ENCODE measurements at places on chromosomes 5 and 9.
A peak's percentile ranks its signal among the peaks of the same experiment; 100 is the strongest.

GRCh38 chr5:178086266-178086665, 27.1 kb upstream of the N4BP3 start:
- DNase-seq = no peak

DNA sequence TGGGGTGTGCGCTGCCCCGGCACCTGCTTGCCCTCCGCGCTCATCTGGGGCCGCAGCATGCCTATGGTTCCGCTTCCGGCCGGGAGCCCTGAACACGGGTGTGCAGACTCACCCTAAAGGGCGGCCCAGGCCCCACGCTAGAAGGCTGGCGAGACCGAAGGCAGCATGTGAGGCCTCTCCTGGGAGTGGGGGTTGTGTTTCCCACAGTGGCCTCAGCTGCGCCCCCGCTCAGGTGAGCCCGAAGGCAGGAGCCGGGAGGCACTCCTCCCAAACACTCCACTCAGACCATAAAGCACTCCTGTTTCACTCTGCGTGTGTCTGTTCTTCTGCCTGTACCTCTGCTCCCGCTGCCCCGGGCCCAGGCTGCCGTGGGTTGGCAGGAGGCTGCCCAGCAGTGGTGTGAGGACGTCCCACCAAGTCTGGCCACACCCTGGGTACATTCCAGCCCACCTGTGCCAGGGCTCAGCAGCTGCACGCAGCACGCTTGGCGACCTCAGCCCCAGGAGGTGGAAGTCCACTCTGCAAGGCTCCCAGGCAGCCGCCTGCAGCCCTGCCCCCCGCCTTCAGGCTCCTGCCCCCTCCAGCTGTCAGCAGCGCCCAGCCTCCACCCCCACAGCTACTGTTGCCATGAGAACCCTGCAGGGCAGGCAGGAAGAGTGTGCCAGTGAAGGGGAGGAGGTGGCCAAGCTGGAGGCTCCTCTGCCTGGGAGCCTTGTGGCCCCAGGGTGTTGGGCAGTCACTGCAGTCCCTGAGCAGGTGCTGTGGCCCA, 1.2 kb upstream of the AJM1 start:
- no peak for DNase-seq

- no peak for DNase-seq
Measured at GRCh38 chr5:110638970-110639902, 87.2 kb downstream of the TMEM232 start.

GRCh38 chr5:138032028-138032571, 779 bp downstream of the FAM13B start:
- DNase-seq = peak; percentile 88

DNA sequence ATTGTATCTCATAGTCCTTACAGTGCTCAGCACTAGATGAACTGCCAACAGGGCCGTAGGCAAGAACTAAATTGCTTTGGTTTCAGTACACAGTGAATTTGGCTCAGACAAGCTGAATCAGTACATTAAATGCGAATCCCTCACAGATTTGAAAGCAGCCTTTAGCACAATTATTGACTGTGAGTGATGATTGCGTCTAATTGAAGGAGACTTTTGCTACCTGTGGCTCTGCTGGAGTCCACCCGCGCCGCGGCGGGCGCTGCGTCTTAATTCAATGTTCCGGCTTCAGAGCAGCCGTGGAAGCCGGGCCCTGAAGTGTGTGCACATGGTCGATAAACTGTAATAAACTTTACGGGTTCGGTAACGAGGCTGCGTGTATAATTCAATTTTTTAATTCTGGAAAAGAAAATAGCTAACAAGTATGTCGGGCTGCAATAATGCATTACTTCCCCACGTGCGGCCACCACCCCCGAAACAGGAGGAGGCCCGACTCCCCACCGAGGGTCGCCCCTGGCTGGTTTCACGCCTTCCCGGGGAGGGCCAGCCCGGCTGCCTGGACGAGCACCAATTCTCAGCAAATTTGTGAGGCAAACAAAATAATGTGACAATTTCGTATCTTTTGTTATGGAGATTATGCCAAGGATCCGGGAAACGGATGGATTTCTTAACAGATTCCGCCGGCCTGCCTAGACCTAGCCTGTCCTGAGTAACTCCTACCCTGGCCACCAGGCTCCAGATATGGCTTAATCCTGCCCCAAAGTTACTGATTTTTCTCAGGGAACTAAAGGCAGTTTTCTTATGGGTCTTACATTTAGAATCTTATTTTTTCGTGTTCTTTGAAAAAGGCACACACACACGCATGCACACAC, 269.4 kb upstream of the IRX1 start:
- DNase-seq = no peak

DNA sequence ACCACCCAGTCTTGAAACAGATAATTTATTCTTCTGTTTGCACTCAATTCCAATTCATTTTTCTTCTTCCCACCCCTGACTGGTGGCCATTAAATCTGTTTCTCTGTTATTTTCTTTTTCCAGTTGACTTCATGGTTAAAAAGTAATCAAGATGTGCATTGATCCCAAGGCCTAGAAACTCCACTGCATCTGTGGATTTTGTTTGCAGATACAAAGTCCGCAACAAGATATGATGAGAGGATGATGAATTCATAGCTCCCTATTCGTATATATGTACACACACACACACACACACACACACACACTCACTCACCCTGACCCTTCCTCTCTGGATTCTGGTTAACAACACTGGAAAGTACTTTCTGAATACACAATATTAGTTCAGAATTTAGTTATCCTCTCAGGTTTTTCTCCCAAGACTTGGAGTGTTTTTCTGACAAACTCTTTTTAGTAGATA, 52.4 kb downstream of the CD180 start:
- DNase-seq = no peak

GRCh38 chr9:95766906-95767305, 108.6 kb upstream of the ERCC6L2 start:
- no peak for DNase-seq

DNA sequence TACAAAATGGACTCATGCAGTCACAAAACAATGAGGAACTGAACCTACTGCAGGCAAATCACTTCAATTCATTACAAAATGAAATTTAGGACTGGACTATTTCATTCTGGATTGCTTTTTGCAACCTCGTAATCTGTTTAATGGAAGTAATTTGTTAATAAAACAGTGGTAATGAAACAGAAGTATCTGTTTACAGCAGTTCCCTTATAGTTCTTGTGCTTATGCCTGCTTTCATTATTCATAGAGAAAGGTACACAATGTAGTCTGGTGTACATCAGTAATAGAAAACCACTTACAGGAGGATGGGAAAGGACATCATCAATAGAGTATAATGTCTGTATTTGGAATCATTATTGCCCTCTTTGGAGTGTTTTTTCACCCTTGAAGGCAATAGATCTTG, 389.2 kb upstream of the NUDT12 start:
- no peak for DNase-seq
